ENCODE measurements at places on chromosomes 5 and 9.
A peak's percentile ranks its signal among the peaks of the same experiment; 100 is the strongest.

GRCh38 chr5:149497357-149497756 is 53.9 kb downstream of the CSNK1A1 start:
- no peak for DNase-seq

GRCh38 chr9:89052470-89053097 is 61.3 kb downstream of the S1PR3 start:
- DNase-seq: no peak

- DNase-seq: no peak
Measured at GRCh38 chr5:54571462-54571861, 53.9 kb downstream of the SNX18 start.

DNA sequence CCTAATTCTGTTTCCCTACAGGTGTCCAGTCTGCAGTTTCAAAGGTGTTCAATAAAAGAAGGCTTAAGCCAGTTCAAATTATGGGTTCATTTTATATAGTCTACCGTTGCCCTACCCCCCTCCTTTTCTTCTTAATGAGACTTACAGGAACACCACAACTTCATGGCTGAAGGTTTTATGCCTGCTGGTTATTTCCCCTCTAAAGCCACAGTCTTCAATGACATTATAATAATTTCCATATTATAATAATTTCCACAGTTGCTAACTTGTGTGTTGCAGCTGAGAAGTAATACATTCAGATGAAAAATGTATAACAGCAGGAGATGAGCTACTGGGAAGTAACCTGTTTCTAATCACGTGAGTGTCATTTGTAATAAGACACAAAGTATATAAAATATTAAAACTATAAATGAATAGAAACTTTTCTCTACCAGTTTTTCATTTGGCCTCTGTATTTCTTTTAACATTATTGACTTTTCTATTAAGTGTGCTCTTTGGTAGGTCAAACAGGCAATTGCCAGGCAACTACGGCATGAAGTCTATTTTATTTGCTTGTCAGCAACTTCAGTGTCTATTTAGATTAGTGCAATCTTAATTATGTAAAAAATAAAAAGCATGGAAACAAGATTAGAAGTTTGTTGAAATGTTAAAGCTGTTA is 120.5 kb upstream of the HMHB1 start:
- DNase-seq: no peak

DNA sequence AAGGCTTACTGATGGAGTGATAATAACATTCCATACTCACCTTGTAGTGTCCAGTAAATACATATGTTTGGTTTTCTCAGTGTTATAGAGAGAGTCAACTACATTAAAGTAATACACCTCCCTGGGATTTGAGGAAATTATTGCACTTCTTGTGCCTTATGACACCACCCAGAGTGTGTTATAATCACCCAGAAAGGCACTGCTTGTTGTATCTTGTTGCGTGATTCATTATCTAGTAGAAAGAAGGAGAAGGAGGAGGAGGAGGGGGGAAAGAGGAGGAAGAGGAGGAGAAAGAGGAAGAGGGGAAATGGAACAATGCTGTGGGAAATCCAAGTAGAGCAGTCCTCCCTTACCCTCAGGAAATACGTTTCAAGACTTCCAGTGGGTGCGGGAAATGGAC is 661.8 kb upstream of the WWC1 start:
- no peak for DNase-seq

GRCh38 chr5:138874771-138875551 is at the start of gene LRRTM2:
TSS of gene LRRTM2 (minus strand) at chr5:138875335. CDS start at chr5:138874911, 424 bp downstream.
- peak; percentile 49 for DNase-seq

DNA sequence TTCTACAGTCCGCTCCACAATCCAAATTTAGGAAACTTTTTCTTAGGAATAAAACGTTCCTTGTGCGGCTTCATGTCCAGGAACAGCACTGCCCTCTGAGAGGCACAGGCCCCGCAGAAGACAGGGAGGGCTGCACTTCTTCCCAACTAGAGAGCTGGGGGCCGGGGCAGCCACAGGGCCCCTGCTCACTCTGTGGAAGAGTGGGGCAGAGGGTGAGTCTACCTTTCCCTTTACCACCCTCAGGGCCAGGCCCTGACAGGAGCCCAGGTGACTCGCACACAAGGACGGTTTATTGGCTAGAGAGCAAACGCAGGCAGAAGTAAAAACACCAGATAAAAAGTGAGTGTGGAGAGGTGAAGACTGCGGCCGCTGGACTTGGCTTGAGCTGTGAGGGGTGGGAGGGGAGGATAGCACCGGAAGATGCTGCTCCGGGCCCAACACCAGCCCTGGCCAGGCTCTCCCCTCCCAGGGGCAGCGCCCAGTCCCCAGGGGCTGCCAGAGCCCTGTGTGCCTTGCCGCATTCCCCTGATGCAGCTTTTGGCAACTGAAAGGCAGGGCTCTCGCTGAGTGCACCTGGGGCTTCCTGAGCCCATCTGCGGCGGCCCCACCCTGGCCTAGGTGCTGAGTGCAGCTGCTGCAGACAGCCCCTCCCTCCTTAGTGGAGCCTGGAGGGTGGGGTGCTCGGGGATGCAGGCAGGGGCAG is 20.2 kb downstream of the SH3GLB2 start:
- DNase-seq: no peak

DNA sequence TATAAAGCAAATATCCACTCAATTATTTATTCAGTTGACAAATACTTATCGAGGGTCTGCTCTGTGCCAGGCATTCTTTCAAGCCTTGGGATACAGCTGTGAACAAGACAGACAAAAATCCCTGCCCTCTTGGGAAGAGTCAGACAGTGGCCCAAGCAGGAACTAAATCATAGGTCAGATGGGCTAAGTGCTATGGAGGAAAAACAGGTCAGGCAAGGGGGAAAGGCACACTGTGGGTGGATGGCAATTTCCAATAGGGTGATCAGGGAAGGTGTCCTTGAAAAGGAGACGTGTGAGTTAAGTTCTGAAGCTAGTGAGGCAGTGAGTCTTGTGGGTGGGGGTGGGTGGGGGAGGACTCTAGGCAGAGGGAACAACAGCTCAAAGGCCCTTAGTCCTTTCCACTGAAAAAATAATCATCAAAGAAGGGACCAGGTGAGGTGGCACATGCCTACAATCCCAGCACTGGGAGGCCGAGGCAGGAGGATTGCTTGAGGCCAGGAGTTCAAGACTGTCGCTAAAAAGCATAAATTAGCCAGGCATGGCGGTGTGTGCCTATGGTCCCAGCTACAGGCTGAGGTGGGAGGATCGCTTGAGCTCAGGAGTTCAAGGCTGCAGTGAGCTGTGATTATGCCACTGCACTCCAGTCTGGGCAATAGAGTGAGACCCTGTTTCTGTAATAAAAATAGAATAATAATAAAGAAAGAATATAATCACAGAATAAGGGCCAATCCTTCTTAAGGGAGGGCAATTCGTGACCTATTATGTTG is 95.2 kb upstream of the CPEB4 start:
- DNase-seq: no peak

Measured in DMS79 treated with DMSO at 0.1 percent for 48 hours (cell line).